ENCODE measurements at places on chromosomes 6 and 20. TPM values are rescaled to one million over a fixed set of nuclear protein-coding genes. Genes with fewer than 3 reads are reported as not detected.

DNA sequence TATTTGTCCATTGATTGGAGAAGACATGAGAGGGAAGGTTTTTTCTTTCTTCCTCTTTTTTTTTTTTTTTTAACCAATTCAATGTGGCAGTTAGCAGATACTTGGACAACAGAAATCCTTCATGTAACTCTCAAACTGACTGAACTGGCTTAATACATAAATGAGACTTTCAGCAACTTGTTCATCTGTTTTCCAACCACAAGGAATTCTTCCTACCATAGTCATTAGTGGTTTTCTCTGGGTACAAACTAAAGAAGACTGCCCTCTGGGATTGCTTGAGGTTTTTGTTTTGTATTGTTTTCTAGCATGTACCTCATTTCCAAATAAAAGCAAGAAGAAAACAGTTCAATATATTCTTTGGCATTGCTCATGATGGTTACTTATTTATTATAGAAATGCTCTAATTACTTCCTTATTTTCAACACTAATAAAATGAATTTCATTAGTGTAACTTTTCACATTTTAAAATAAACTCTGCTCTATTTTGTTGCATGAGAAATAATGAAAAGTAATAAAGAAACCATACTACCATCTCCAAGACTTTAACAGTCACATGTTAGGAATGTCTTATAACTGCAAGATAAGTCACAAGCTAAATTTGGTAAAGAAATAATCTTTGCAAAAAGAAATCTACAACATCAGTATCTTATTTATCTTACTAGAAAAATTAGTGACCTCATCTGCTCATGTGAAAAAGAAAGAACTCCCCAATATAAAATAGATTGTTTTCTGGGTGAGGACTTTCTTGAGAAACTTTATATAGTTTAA is 52.0 kb downstream of the ME1 start:
- peak; percentile 41 for DNase-seq

GRCh38 chr6:129691709-129692108 is 18.3 kb downstream of the ARHGAP18 start:
- no peak for DNase-seq

DNA sequence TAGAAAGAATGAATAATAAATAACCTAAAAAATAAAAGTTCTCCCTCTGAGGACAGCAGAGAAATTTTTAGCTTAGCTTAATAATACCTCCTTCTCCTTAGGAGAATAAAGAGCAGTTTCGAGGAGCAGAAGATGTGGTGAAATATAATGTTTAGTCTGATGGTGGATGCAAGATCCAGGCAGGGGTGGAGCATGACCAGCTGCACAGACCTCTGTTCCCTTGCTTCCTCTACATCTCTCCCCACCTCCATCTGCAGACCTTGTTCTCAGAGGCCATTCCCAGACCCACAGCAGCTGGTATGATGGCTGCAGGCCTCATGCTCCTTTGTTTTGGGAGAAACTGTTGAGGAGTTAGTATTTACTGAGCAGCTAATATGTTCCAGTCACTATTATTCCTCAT is 1.5 kb downstream of the BTN3A2 start:
- DNase-seq, result no peak

GRCh38 chr20:54200487-54201267 is 7.2 kb upstream of the PFDN4 start:
- no peak for DNase-seq

- no peak for DNase-seq
These were observed 290.5 kb upstream of the MANEA start for GRCh38 chr6:95286874-95287273.

GRCh38 chr20:45857882-45858216 is 435 bp downstream of the ZSWIM3 start:
- DNase-seq, result no peak

DNA sequence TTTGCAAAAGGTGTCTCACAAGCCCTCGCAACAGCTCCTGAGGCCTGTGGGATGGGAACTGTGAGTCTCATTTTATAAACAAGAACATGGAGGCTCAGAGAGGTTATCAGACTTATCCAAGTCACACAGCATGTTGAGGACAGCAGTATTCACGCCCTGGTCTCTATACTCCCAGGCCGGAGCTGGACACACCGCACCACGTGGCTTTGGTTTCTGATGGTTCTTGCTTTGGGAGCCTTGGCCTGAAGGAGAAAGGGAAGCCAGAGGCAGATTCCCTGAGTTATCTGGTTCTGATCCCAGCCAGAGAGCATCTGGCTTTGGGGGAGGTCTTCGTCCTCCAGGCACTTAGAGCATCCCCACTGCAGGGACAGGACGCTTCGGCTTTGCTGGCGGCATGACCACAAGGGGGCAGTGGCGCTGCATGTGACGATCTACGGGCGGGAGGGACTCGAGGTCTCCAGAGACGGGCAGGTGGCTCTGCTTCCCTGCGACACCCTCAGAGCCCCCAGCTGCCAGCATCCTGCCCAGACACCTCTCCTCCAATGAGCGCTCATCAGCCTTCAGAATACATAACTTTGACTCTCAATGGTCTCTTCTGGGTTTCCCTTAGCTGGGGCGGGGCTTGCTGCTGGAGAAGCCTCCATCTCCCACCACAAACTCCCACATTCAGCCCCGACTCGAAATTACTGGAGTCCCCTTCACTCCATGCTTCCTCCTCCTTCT is 51.4 kb upstream of the SAYSD1 start:
- DNase-seq, result no peak

- DNase-seq, result no peak
These were observed 1.9 kb downstream of the STMND1 start for GRCh38 chr6:17103715-17104114.

DEFB124 gene
- total RNA-seq, result not detected
